ENCODE measurements at places on chromosomes 12 and 14.

GRCh38 chr14:92585981-92586937, 72.7 kb downstream of the RIN3 start:
- DNase-seq, result no peak

GRCh38 chr12:22238211-22238610, 96.3 kb downstream of the ST8SIA1 start:
- no peak for DNase-seq

DNA sequence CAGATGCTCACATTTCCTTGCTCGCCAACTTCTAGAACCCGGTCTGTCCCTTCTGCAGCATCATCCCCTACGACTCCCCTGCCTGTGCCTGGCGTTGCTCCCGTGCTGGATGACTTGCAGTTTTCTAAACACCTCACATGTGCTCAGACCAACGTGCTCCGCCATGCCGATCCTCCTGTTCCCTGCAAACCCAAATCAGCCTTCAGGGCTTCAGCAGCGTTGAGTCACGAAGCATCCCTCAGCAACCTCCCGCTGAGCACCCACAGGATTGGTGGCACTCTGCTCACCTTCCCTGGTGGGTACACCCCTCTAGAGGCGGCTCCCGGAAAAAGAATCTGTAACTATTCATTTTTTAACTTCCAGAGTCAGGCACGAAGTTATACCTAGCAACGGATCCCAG, 2.8 kb upstream of the PIWIL1 start:
- DNase-seq, result peak; percentile 33

GRCh38 chr14:91232052-91232451, 12.5 kb downstream of the GPR68 start:
- no peak for DNase-seq

DNA sequence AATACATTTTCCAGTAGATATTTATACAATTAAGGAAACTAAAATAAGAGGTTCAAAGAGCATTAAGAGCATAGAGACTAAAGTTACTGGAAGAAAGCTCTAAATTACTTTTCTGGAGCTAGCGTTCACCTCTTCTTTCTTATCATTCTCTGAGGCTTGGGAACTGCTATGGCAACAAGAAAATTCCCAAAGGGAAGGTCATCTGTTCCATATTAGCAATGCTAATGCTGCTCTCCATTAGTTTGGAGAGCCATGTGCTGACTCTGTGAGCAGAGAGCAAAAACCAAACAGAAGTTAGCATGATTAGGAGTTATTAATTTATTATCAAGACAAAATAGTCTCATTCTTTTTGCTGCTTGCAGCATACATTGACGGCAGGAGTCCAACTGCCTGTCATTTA, 143.1 kb upstream of the SLC16A7 start:
- DNase-seq, result no peak

GRCh38 chr12:25130741-25131188, 64.2 kb downstream of the DNAI7 start:
- DNase-seq, result no peak

- DNase-seq, result no peak
These were observed 216.5 kb downstream of the PHLDA1 start for GRCh38 chr12:75814851-75815754.

DNA sequence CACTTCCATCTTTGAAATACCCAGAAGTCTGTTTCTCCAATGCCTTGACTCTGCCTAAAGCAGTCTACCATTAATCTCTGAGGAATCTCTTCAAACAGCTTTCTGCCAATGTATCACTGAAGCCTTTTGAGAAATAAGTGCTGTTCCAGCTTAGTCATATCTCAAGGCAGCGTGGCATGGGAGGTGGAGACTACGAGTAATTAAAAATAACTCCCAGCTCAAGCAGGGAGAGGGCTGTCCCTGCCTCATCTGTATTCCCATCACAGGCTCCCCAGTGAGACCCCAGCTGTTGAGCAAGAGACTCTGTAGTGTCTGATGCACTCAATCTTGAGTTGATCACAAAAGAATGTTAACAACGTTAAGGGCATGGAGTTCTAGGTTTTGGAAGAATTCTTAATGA, 700.6 kb downstream of the DIO2 start:
- no peak for DNase-seq

GRCh38 chr14:101130861-101131260, 227.3 kb upstream of the RTL1 start:
- no peak for DNase-seq

- no peak for DNase-seq
These were observed 299.8 kb downstream of the ITPR2 start for GRCh38 chr12:26533211-26533610.

DNA sequence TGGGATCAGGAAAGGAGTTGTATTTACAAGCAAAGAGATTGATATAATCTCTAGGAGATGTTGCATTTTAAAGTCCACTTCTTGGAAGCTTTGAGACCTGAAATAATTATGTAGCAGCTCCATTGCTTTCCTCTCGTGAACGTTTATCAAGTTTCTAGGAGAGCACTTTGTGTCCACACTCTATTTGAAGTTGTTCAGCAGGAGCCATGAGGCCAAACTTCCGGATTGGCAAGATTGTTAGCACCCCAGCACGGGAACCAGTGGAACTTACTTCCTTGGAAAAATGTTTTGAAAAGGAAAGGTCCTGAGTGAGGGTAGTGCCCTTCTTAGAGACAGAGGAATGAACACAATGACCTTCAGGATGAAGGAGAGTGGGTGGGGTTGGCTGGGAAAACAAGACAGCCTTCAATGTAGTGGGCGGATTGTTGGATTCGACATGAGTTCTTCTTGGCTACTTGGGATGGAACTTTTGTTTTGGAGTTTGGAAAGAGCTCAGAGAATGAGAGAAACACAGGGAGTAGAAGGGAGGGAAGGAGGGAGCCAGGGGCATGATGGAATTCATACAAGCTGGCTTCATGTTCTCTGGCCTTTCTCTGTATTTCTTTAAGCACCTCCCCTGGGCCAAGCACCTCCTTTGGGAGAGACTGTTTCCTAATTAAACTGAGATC, 23.8 kb upstream of the CISTR start:
- DNase-seq, result no peak

- no peak for DNase-seq
These were observed 638.3 kb upstream of the TBX3 start for GRCh38 chr12:115322275-115322674.

DNA sequence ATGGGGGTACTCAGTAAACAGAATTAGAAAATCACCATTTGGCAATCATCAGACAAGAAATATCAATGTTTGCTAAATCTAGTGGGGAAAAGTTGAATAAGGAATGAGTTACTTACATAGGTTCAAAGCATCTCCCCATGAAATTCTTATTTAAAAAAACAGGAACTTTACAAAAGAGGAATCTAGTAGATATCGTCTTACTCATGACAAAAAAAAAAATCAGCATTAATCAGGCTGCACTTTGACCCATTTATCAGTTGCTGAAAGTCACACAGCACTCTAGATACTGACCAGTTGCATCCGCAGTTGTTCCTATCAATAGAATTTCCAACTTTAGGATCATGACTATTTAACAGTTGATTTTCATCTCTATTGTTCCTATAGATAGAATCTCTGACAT, 5.8 kb upstream of the DICER1 start:
- no peak for DNase-seq

DNA sequence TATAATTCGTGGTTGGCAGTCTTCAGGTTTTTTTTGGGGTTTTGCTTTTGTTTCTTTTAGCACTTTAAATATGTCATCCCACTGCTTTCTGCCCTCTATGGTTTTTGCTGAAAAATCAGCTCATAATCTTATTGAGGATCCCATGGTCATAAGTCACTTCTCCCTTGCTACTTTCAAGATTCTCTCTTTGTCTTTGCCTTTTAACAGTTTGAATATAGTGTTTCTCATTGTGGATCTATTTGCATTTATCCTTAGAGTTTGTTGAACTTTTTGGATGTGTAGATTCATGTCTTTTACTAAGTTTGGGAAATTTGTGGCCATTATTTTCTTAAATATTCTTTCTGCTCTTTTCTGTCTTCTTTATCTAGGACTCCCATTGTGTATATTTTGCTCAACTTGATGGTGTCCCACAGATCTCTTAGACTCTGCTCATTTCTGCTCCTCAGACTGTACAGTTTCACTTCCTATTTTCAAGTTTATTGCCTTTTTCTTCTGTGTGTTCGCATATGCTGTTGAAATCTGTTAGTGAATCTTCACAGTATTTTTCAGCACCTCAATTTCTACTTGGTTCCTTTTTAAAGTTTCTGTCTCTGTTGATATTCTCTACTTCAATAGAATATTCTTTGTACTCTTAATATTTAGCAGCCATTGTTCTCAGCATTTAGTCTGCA, 70.8 kb downstream of the WNK1 start:
- no peak for DNase-seq

- DNase-seq, result no peak
These were observed 97.6 kb downstream of the GCH1 start for GRCh38 chr14:54805070-54805444.

DNA sequence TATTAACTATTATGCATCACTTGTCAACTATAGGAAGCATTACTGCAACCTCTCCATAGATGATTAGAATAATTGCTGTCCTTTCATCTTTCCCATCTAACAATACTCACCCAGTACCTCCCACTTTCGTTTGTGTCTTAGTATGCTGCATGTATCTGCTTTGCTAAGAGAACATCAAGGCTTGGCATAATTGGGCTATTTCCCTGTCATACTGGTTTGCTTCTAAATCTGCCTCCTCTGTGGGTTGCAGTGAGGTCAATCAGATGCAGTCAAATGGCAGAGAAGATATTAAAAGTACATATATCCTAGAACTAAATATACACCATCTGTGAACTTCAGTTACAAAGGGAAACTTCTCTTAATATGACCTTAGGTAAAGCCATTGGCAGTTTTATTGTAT, 710.8 kb downstream of the DIO2 start:
- DNase-seq, result no peak

- DNase-seq, result no peak
These were observed 48.5 kb downstream of the JAG2 start for GRCh38 chr14:105120056-105120455.

- no peak for DNase-seq
These were observed 12.2 kb downstream of the KLC1 start for GRCh38 chr14:103641161-103641560.
